ENCODE measurements at places on chromosomes 12 and 14. TPM values are rescaled to one million over a fixed set of nuclear protein-coding genes. Genes with fewer than 3 reads are reported as not detected.

GRCh38 chr12:124078800-124079199 lies 105.8 kb downstream of the ZNF664 start:
- no peak for DNase-seq

TEX22 gene
- 0.41 TPM for total RNA-seq

- DNase-seq = no peak
These were observed 53.1 kb downstream of the SYNE3 start for GRCh38 chr14:95463171-95463901.

- DNase-seq = no peak
These were observed 40.2 kb upstream of the RIN3 start for GRCh38 chr14:92473261-92473968.

DNA sequence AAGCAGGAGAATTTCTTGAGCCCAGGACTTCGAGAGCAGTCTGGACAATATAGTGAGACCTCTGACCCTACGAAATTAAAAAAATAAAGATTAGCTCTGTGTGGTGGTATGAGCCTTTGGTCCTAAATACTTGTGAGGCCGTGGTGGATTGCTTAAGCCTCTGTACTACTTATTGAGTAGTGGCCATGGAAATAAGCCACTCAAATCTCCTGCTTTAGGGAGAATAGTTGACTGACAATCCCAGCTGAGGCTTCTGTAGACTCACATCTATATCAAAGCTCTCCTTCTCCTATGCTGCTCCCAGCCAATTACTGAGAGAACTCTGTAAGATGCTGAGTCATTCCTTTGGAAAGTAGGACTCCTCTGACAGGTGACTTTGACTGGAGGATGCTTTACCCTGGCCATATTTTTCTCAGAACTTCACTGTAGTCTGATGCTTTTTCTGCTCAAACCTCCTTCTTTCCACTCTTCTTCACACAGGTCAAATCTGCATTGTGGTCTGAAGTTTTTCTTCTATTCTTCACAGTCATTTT lies 420.2 kb downstream of the SLC6A15 start:
- no peak for DNase-seq

- DNase-seq = no peak
These were observed 117.3 kb downstream of the ERC1 start for GRCh38 chr12:1108276-1108675.

DNA sequence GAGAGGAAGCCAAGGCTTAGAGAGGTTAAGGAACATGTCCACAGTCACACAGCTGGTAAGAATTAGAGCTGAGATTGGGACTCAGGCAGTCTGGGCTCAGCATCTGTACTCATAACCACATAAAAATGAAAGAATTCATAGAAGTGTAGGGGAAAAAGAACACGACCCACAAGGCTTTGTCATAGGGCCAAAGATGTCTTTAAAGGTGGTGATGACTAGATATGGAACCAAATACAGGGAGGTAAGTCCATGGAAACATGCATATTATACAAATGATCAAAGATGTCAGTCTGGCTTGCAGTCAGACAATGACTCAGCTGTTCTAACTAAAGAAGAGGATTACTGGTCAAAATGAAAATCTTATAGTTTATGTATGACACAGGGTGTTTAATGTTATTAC lies 7.2 kb upstream of the SSPN start:
- DNase-seq = no peak

DNA sequence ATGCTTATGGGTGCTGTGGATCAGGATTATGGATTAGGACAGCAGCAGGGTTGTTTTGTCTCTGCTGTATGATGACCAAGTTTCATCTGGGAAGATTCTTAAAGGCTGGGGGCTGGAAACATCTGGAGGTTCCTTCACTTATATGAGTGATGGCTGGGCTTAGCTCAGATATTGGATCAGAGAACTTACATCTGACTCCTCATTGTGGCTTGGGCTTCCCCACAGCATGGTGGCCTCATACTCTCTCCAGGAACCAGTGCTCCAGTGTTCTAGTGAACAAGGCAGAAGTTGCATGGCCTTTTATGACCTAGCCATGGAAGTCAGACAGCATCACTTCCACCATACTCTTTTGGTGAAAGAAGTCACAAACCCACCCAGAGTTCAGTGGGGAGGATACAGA lies 336.1 kb upstream of the TBX3 start:
- DNase-seq = no peak

METTL1 gene
- total RNA-seq = 1.2 TPM

- DNase-seq = no peak
These were observed 80.4 kb upstream of the DIO3 start for GRCh38 chr14:101480747-101481530.

TMEM132C gene
- 4.1 TPM for total RNA-seq

- DNase-seq = no peak
These were observed 19.8 kb downstream of the SLC16A7 start for GRCh38 chr12:59615392-59616165.

- no peak for DNase-seq
These were observed 80.4 kb downstream of the GALNT8 start for GRCh38 chr12:4800555-4800954.

GRCh38 chr12:117441751-117442150 lies 80.3 kb upstream of the NOS1 start:
- peak; percentile 54 for DNase-seq

- no peak for DNase-seq
These were observed 21.0 kb upstream of the DUSP16 start for GRCh38 chr12:12583510-12584178.

DNA sequence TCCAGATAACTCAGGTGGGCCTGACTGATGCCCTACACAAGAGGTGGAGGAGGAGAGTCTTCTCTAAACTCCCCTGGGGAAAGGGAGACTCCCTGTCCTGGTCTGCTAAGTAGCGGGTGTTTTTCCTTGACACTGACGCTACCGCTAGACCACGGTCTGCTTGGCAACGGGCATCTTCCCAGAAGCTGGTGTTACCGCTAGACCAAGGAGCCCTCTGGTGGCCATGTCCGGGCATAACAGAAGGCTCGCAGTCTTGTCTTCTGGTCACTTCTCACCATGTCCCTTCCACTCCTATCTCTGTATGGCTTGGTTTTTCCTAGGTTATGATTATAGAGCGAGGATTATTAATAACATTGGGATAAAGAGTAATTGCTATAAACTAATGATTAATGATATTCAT lies 965.5 kb downstream of the TMEM121 start:
- DNase-seq = no peak

- no peak for DNase-seq
These were observed 7.3 kb downstream of the JAG2 start for GRCh38 chr14:105161309-105161708.

DNA sequence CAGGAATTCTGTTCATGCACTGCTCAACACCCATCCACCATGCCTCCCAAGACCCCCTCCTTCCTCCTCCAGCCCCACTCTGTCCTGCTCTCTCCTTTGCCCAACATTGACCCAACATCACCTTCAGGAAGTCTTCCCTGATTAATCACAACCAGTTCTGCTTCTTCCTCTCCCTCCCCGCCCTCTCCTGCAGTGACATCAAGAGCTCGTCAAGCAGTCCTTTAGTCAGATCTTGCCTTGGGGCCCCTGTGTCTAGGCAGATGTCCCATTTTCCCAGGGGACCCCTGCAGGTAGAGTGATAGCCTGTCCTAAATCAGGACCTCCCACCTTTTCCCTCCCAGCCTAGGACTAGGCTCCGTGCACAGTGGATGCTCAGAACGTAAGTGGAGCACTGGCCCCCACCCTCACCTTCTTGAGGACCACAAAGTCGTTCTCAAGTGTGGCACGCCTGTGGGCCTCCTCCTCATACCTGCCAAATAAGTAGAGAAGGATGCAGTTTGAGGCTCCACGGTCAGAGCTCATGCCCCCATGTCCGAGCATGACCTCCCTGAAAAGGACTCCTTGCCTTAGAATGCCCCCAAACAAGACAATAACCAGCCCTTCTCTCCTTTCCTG lies 2.3 kb downstream of the KRT78 start:
- DNase-seq = no peak

DNA sequence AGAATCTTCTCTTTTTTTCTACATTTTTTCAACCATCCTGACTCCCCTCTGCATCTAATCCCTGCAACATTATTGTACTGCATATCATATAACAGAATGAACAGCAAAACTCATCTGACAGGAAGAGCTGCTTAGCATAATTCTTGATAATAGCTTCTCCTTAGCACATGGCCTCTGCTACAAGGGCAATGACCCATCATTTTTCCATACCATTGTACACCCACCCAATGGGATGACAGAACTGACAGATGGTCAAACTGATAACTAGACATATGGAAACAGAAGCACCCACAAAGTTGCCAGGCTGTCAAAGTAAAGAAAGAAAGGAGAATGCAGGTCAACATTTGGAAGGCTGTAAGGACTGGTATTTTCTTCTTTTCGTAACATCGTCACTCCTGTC lies 390.4 kb upstream of the USP15 start:
- DNase-seq = no peak

DNA sequence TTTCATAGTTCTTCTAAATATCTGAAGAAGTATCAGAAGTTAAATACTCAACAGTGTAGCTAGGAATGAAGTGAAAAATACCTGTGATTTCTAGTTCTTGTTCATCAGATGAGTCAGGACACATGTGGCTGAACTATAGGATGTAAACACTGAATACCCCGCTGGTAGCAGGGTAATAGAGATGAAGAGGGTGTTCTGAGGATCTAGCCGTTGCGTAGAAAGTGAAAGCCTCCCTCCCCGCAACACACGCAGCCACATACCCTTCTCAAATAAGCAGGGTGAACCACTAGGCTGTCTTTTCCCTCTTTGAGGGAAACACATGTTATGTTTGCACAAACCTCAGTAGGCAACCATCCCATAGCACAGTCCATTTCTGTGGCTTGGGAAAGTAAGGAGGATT lies 16.4 kb upstream of the RNASE12 start:
- no peak for DNase-seq

GRCh38 chr12:131938082-131938481 lies 9.0 kb downstream of the PUS1 start:
- DNase-seq = no peak

HHIPL1 gene
- 5.3 TPM for total RNA-seq

Measured in frontal cortex (tissue), 4 donors.